ENCODE measurements at places on chromosomes 1 and 21. TPM values are rescaled to one million over a fixed set of nuclear protein-coding genes. Genes with fewer than 3 reads are reported as not detected.

- DNase-seq: no peak
Observed at GRCh38 chr1:36309397-36309796, 3.2 kb downstream of the SH3D21 start.

Gene GJA9
- total RNA-seq: not detected

Gene MATN1
- 0.93 TPM for total RNA-seq

DNA sequence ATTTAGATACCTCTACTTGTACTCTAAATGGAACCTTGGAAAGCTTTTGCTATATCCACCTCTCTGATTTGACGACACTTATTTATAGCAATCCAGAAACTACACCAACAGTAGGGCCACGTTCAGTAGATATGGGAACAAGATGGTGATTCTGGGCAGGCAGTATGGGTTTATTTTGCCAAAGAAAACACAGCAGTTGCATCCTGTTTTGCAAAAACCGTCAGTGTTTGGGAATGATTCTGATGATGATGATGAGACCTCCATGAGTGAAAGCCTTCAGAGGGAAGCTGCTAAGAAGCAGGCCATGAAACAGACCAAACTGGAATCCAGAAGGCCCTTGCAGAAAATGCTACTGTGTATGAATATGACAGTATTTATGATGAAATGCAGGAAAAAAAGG is 41.5 kb upstream of the NEXN start:
- no peak for DNase-seq

GRCh38 chr1:211925016-211925415 is 94.5 kb upstream of the LPGAT1 start:
- DNase-seq: no peak

GRCh38 chr21:45848805-45849204 is 132.8 kb upstream of the COL6A1 start:
- no peak for DNase-seq

- no peak for DNase-seq
Observed at GRCh38 chr1:115492019-115492595, 149.7 kb upstream of the VANGL1 start.

Gene SPRR5
- not detected for total RNA-seq

DNA sequence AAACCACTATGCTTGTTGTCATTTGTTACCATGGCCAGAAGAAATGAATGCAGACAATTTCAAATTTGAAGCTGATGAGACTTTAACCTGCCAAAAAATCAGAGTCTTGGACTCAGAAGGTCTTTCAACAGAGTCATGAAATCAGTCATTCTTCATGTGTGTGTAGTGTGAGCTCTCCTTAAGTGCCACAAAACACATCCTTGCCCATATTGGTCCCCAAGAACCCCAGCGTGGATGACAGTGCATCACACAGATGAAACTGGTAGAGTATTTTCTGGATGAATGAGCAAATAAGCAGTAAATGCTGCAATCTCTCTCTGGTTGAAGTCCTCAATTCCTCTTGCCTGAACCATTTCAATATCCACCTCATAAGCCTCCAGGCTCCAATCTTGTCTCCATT is 28.7 kb upstream of the ETS2 start:
- no peak for DNase-seq

DNA sequence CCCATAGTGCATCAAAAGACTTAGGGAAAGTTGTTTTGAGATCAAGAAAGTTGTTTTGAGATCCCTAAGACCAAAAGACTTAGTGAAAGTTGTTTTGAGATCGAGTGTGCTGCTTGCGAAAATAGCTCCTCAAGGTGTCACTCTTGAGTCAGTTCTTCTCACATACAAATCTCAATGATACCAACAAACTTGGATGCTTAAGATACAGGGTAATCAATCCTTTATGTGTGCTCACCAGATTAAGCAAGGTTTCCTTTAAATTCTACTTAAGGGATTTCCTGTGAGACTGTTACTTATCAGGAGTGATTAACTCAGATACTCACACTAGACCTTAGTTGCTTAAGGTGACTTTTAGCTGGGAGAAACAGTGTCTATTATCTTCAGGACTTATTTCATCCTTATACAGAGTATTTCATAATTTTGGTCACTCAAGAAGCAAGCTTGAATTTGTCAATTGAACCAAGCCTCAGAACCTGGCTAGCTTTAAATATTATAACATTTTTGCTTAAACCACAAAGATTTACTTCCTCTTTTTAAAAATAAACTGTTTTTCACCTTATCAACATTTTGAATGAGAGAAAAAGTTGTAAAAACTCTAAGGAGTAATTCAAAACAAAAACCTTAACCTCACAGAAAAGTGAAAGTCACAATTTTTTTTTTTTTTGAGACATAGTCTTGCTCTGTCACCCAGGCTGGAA is 8.0 kb upstream of the RLF start:
- no peak for DNase-seq

DNA sequence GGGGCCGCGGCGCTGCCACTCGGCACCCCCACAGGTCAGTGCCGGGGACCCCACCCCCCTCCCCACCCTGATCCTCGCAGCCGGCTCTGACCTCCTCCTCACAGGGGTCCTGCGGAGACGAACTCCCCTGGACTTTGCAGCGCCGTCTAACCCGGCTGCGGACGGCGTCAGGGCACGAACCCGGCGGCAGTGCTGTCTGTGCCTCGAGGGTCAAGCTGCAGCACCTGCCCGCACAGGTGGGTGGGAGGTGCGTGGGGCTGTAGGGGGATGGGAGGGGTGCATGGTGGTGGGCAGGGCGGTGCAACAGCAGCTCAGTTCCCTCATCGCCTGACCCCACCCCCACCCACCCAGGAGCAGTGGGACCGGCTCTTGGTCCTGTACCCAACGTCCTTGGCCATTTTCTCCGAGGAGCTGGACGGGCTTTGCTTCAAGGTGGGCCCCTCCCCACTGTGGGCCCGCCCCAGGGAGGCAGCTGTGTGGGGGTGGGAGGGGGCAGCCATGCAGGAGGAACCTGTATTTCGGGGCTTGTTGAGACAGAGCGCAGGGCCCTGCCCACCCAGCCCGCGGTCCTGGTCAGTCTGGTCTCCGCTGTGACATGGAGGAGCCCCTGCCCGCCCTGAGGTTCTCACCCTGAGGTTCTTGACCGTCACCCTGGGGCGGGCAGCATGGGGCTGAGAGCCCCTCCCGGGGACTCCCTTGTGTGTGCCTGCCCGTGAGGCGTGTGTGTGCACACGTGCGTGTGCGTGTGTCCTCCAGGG is 4.9 kb downstream of the PLEKHN1 start:
- DNase-seq: no peak

- DNase-seq: no peak
Observed at GRCh38 chr1:201870397-201870796, 18.3 kb upstream of the SHISA4 start.

DNA sequence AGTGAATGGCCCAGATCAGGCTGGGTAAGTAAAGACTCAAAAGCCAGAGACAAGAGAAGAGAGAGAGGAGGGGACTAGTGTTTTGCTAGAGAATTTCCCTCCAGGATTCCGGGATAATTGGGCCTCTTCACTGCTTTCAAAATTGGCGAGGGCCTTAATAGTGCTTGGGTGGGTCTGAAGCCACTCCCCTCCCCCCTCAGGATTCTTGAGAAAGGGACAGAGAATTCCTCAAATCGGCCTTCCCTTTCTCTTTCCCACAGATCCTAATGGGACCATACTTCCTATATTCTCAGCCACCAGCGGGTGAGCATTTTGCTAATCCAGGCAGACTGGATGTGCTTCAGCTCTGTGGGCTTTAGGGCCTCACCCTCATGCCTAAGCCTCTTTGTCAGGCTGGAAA is 11.9 kb downstream of the SFN start:
- DNase-seq: no peak

DNA sequence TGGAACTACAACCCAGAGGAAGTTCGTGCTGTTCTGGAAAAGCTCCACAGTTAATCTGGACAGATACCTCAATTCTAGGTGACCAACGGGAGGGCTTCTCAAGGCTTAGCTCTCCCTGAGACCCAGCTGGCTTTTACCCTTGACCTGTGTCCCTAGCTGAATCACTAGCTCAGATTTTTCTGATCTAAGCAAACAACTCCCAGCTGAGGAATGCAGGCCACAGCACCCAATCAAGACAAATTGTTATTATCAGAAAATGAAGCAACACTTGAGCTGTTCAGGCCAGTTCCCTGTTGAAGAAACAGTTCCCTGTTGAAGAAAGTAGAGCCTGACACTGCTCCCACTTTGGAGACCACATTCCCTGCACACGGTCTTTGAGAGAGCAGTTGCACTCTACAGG is 16.0 kb downstream of the DIO1 start:
- no peak for DNase-seq

DNA sequence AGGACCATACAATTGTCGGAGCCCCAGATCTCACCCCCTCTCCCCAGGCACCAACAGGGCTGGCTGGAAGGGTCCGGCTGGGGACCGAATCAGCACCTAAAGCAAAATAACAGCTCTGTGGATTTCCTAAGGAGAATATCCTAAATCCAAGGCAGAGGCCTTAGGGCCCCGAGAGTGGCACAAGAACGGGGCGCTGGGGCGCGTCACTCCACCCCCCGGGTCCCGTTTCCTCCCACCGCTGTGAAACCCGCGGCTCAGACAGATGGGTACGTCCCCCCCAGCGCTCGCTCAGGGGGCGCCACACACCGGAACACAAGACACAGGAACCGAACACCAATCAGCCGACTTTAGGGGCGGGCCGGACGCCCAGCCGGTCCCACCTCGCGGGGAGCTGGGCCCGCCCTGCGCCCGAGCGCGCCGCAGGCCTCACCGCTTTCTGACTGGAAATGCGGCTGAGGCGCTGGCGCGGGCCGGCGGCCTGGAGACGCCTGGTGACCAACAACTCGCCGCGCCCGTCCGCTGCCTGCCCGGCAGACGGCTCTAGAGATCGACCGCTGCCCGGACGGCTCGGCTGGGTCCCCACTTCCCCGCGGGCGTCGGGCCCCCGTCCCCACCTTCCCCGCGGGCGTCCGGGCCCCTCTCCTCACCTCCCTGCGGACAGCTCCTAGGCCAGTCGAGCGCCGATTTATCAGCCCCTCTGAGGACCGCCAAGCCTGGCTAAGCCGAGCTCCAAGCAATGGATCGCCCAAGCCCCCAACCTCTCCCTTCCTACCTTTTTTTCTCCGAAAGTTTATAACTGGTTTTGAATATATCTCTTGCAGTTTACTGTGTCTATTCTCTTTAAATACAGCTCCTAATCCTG is at the start of gene HFM1:
Gene HFM1 (minus strand): TSS at position 687 of the 862 bp plus-strand sequence. CDS start 3,755 bp downstream, outside the sequence.
- DNase-seq: peak; percentile 45

Gene FLG2
- not detected for total RNA-seq

GRCh38 chr1:67355745-67356424 is 48.2 kb downstream of the IL12RB2 start:
- DNase-seq: no peak

Gene TRPM2
- 2.4 TPM for total RNA-seq

Gene SYCP1
- total RNA-seq: not detected

DNA sequence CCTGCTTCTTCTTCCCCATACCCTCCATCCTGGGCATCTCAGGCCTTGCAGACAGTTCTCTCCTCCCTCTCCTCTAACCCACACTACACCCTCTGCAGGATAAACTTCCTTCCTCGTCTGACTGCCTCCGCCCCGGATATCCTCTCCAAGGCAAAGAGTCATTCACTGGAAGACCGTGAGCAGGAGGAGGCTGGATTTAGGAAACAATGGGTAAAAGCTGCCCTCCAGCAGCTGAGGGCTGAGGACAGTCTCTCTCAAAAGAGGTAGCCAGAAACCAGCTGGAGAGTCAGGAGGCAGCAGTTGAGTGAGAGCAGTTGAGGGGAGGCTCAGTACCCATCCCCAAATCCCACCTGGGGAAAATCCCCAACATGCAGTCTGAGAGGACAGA is 1.4 kb downstream of the CSRP1 start:
- no peak for DNase-seq

- no peak for DNase-seq
Observed at GRCh38 chr1:242842094-242842493, 317.6 kb upstream of the PLD5 start.

Gene MNDA
- total RNA-seq: 14.2 TPM

- DNase-seq: no peak
Observed at GRCh38 chr21:27807596-27807995, 840.7 kb upstream of the ADAMTS5 start.

DNA sequence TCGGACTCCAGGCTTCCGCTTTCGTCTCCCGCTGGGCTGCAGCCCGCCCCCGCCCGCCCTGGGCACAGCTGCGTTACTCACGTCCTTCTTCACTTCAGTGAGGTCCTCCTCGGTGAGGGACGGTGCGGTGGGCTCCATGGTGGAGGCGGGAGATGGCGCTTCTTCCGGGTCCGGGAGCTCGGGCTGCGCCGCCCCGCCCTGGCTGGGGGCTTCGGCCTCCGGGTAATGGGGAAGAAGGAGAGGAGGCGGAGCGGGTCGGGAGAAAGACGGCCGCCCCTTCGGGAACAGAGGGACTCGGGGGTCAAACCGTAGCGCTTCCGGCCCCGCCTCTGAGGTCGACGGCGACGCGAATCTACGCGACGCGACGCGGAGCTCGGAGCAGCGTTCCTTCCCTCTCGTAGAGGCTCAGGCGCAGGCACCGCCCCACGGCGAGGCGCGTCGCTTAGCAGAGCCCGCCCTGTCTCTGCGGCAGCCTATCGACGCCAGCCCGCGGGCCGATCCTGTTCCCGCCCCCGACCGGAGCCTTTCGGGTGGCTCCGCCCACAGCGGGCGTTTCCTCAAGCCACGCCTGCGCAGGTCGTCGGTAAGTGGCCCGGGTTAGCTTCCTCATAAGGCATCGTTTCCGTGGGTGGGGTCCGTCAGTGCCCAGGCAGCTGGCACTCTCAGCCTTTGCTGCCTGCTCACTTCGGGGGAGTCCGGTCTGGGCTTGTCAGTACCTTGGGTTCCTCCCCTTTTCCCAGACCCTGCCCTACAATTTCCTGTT is at the start of gene BCL10:
Gene BCL10 (minus strand): TSS at position 418 of the 763 bp plus-strand sequence. CDS start 280 bp downstream, at position 138.
- peak; percentile 98 for DNase-seq
